CD4-positive, alpha-beta memory T cell (primary cell): ENCODE measurements at places on chromosomes 2 and 18.
A peak's percentile ranks its signal among the peaks of the same experiment; 100 is the strongest.

DNA sequence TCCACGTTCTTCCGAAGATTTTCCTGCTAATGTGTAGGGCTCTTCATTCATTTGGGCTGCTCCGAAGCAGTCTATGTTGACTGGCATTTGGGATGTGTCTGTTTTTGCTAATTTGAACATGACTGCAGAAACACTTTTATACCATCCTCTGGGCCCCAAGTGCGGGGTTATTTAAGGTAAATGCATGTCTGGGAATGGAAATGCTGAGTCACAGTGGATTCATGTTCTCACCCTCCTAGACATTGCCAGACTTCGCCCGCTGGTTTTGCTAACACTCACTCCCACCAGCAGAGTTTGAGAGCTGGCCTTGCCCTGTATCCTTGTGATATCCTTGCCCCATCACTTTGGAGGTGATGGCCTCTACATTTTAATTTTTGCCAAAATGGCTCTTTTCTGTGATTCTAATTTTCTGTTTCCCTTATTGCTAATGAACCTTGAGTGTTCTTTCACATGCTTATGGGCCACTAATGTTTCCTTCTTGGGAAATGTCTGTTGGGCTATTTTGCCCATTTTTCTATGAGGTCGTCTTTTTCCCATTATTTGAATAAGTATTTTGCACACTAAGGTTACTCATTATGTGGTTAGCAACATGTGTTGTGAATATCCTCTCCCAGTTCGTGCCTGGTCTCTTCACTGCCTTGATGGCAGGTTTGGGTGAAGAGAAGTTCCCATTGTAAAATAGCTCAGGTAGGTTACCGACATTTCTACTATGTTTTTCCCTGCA is 204.1 kb downstream of the GLI2 start:
- no peak for DNase-seq
- H3K27ac ChIP-seq = no peak overlapping the region
- no peaks in the 10 kb centered on the region for H3K4me1 ChIP-seq

DNA sequence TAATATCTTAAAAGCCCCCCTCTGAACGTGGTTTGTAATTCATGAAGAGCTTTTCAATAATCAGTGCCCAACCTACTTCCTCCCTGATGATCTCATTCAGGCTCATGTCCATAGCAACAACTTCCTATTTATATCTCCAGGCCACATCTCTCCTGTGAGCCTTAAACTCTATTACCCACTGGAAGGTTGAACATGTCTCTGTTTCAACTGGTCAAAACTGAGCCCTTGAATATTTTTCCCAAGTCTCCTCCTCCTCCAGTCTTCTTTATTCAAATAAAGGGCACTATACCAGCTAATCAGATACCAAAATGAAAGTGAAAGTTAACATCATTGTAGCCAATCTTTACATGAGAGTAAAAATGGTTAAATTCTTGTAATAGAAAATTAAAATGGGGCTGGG is 63.7 kb upstream of the ITGA4 start:
- no peak overlapping the region for H3K4me3 ChIP-seq
- H3K4me1 ChIP-seq = peaks cover 22% of the 10 kb centered on the region
- no peak overlapping the region for H3K27ac ChIP-seq
- no peaks in the 10 kb centered on the region for H3K36me3 ChIP-seq
- DNase-seq = peak; percentile 24

- no peaks in the 10 kb centered on the region for H3K27me3 ChIP-seq
- H3K4me3 ChIP-seq = no peak overlapping the region
Measured at GRCh38 chr18:63210521-63210920, 109.0 kb downstream of the BCL2 start.

GRCh38 chr2:16686641-16687040 is 21.0 kb upstream of the CYRIA start:
- H3K27me3 ChIP-seq = no peaks in the 10 kb centered on the region
- no peak for DNase-seq
- H3K27ac ChIP-seq = no peak overlapping the region
- no peaks in the 10 kb centered on the region for H3K36me3 ChIP-seq
- no peak overlapping the region for H3K4me3 ChIP-seq

- H3K4me3 ChIP-seq = no peak overlapping the region
- no peak overlapping the region for H3K27ac ChIP-seq
- H3K36me3 ChIP-seq = peaks cover 81% of the 10 kb centered on the region
- H3K4me1 ChIP-seq = peaks cover 6% of the 10 kb centered on the region
Measured at GRCh38 chr2:218648088-218648786, 11.2 kb downstream of the ZNF142 start.

- no peaks in the 10 kb centered on the region for H3K27me3 ChIP-seq
- no peak for DNase-seq
- H3K27ac ChIP-seq = no peak overlapping the region
Measured at GRCh38 chr2:148238561-148238960, 217.7 kb downstream of the MBD5 start.

DNA sequence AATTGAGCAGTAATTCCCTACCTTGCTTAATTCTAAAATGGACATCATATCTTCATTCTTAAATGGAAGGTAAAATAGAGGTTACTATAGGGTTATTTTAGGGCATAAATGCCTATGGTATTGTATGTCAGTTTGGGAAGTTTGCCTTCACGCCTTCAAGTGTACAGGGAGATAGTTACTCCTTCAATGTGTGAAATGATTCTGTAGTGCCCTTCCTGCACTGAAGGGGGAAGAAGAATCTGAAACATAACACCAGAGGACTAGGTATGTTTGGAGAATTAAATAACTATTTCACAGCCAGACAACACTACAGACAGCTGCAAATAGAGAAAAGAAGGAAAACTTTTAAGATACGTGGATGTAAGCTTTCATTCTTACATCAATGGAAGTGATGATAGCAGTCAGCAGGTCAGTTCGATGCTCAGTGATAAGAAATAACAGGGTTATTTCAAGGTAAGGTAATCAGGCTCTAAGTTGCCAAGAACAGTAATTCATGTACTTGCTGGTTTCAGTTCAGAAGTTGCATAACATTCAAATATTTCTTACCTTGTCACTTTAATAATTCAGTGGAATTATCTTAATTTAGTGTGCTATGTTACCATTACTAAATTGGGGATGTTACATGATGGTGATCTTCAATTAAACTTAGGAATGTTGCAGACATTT is 4.0 kb downstream of the PKP4 start:
- H3K4me3 ChIP-seq = no peak overlapping the region
- no peak for DNase-seq
- no peak overlapping the region for H3K27ac ChIP-seq
- H3K36me3 ChIP-seq = no peaks in the 10 kb centered on the region
- H3K27me3 ChIP-seq = no peaks in the 10 kb centered on the region

- peak overlapping the region; percentile 89 for H3K27ac ChIP-seq
- no peaks in the 10 kb centered on the region for H3K27me3 ChIP-seq
- H3K36me3 ChIP-seq = peaks cover 9% of the 10 kb centered on the region
- no peak for DNase-seq
Measured at GRCh38 chr2:24076849-24077534, 866 bp upstream of the SF3B6 start.

DNA sequence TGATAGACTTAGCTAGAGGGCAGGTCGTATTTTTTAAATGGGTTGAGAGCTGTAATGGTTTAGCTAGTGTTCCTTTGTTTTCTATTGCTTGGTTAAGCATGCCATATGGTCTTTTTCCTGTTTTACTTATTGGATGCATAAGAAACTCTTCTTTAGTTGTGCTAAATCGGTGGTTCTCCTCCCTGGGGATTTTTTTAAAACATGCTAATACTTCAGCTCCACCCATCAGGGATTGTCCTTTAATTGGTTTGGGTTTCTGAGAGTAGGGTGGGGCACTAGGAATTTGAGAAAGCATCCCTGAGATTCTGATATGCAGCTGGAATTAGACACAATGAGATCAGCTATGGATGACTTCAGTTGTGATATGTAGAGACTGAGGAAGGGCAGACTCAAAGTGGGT is 497.2 kb downstream of the THSD7B start:
- no peak for DNase-seq
- H3K27ac ChIP-seq = no peak overlapping the region
- no peak overlapping the region for H3K4me3 ChIP-seq
- no peaks in the 10 kb centered on the region for H3K4me1 ChIP-seq

- H3K4me1 ChIP-seq = peaks cover 4% of the 10 kb centered on the region
- no peak for DNase-seq
- H3K36me3 ChIP-seq = no peaks in the 10 kb centered on the region
- no peak overlapping the region for H3K27ac ChIP-seq
- no peaks in the 10 kb centered on the region for H3K27me3 ChIP-seq
Measured at GRCh38 chr2:172671501-172671900, 64.1 kb upstream of the RAPGEF4 start.

GRCh38 chr2:136375017-136375901 is 257.3 kb upstream of the CXCR4 start:
- no peak overlapping the region for H3K4me3 ChIP-seq
- H3K4me1 ChIP-seq = peaks cover 29% of the 10 kb centered on the region
- no peak for DNase-seq
- no peaks in the 10 kb centered on the region for H3K36me3 ChIP-seq

GRCh38 chr2:159562248-159562647 is 54.1 kb downstream of the BAZ2B start:
- H3K4me1 ChIP-seq = no peaks in the 10 kb centered on the region
- no peak overlapping the region for H3K4me3 ChIP-seq
- H3K27me3 ChIP-seq = no peaks in the 10 kb centered on the region
- H3K27ac ChIP-seq = no peak overlapping the region
- no peak for DNase-seq
- no peaks in the 10 kb centered on the region for H3K36me3 ChIP-seq

GRCh38 chr2:143936538-143936847 is 583.4 kb downstream of the ZEB2 start:
- peaks cover 12% of the 10 kb centered on the region for H3K27me3 ChIP-seq
- H3K27ac ChIP-seq = no peak overlapping the region
- no peaks in the 10 kb centered on the region for H3K36me3 ChIP-seq
- no peak overlapping the region for H3K4me3 ChIP-seq
- peaks cover 17% of the 10 kb centered on the region for H3K4me1 ChIP-seq

DNA sequence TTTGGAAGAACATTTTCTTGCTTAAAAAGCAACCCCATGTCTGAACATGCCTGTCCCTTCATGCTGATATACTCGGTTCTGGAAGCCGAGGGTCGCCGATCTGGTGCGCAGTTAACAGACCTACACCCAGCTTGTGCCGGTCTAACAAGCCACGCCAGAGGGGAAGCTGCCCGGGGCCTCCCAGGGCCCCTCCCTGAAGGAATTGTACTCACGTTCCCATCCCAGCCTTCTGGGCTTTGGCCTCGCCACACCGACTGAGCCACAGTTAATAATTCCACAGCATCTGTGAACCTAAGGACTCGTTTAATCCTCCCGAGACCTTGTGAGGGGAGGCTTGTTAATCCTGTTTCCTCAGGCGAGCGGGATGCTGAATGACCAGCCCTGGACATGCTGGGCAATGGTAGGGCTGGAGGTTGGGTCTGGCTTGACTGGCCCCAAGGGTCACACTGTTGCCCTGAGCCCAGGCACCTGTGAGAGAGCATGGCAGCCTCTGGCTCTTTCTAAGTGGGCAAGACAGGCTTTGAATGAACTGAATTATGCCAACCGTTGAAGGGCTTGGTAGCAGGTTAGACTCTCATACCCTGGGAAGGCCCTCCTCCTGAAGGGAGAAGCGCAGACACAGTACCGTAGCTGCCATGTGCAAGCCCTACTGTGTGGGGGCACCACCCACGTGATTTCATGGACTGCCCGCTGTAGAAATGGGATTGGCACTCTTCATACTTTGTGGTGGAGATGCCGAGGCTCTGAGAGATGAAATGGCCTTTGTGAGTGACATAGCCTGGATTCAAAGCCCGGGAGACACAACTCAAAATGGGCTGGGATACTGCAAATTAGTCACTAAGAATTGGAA is 27.9 kb upstream of the ODC1 start:
- no peaks in the 10 kb centered on the region for H3K36me3 ChIP-seq
- H3K4me3 ChIP-seq = no peak overlapping the region
- H3K4me1 ChIP-seq = peaks cover 13% of the 10 kb centered on the region
- no peak for DNase-seq
- H3K27me3 ChIP-seq = no peaks in the 10 kb centered on the region

DNA sequence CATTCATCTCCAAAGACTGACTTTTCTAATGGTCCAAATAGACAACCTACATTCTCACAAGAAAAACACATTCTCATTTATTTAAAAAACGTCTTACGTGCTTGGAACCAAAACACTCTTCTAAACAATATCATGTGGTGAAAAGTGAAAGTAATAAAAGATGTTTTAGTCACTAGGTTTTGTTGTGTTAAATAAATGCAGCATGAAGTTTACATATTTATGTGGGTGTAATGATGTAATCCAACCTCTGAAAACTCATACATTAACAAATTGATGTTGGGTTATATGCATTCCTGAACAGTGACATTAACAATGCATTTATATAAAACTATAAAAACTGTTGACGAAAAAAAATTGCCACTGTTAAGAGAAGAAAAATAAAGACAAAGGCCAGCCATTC is 55.1 kb upstream of the ACVR2A start:
- no peak for DNase-seq
- H3K4me3 ChIP-seq = no peak overlapping the region
- no peaks in the 10 kb centered on the region for H3K4me1 ChIP-seq
- no peaks in the 10 kb centered on the region for H3K27me3 ChIP-seq

GRCh38 chr2:27003007-27003406 is 29.8 kb upstream of the TMEM214 start:
- H3K27me3 ChIP-seq = no peaks in the 10 kb centered on the region
- no peaks in the 10 kb centered on the region for H3K4me1 ChIP-seq
- no peak for DNase-seq
- H3K4me3 ChIP-seq = no peak overlapping the region
- no peaks in the 10 kb centered on the region for H3K36me3 ChIP-seq

GRCh38 chr2:174052584-174052976 is 87.4 kb upstream of the SP3 start:
- no peaks in the 10 kb centered on the region for H3K36me3 ChIP-seq
- no peaks in the 10 kb centered on the region for H3K4me1 ChIP-seq
- DNase-seq = no peak
- no peak overlapping the region for H3K27ac ChIP-seq
- H3K27me3 ChIP-seq = no peaks in the 10 kb centered on the region

GRCh38 chr2:191738667-191739066 is 60.7 kb downstream of the NABP1 start:
- peaks cover 21% of the 10 kb centered on the region for H3K4me1 ChIP-seq
- no peak overlapping the region for H3K4me3 ChIP-seq
- H3K27me3 ChIP-seq = no peaks in the 10 kb centered on the region

DNA sequence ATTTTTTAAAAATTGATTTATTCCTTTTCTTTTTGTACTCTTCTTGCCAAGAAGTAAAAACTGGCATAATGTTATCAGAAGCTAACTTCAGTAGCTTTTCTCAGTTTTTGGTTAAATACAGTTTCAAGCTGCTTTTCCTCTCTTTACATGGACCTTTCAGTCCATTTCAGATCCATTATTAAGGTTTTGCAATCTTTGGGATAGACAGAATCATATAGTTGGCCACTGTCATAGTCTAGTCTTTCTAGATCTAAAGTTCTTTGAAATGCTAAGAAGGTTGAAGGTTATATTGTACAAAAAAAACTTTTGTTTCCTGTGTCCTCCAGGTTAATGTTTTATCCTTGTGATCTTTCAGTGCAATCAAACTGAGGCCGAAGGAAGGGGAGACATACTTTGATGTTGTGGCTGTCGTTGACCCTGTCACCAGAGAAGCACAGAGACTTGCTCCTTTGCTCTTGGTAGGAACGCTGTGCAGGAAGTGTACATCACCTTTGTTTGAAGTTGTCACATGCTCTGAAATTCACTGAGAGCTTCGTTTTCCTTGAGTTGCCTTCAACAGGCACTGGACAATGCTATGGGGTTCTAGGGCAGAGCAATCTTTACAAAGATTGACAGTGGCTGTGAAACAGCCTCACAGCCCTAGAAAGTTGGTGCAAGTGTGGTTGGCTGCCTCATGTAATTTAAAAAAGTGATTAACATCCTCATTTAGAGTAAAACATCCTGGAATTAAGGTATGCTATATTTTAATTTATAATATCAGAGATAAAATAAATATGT is 79.1 kb downstream of the UGGT1 start:
- peaks cover 75% of the 10 kb centered on the region for H3K36me3 ChIP-seq
- no peak for DNase-seq
- H3K27me3 ChIP-seq = no peaks in the 10 kb centered on the region
- H3K27ac ChIP-seq = no peak overlapping the region
- no peak overlapping the region for H3K4me3 ChIP-seq
- peaks cover 9% of the 10 kb centered on the region for H3K4me1 ChIP-seq
